ENCODE measurements at places on chromosomes 6 and 20.

- no peak for DNase-seq
Observed at GRCh38 chr6:18509871-18510643, 122.9 kb downstream of the RNF144B start.

DNA sequence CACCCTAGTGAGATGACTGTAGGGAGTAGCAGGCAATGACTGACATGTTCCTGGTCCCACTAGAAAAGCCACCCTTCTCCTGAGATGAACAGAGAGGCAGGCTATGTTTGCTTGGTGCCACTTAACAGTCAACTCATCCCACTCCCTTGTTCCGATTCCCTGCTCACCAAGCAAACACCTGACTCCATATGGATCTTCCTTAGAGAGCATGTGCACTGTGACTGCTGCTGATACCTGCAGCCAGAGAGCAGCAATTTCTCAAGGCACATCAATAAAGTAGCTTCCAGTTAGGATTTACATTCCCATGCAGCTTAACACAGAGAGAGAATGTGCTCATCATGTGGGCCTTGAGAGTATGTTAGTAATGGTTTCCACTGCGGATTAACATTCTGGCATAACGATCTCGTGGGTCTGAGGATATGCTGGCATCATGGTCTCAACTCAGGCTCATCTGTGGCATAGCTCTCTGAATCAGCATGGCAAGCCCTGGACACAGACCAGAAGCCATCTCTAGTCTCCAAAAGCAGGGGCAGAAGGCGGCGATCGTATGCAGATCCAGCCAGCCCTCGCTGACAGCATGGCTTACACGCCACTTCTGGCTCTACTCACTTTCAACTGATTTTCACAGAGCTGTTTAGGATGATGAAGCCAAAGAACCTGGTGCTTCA lies 43.9 kb downstream of the ATXN1 start:
- DNase-seq, result no peak

- DNase-seq, result no peak
Observed at GRCh38 chr6:130587778-130588520, 222.1 kb downstream of the TMEM200A start.

- no peak for DNase-seq
Observed at GRCh38 chr20:25508083-25508770, 77.1 kb downstream of the NINL start.

- DNase-seq, result no peak
Observed at GRCh38 chr6:157392927-157393668, 12.1 kb downstream of the ZDHHC14 start.

- no peak for DNase-seq
Observed at GRCh38 chr6:154292855-154293519, 63.6 kb downstream of the IPCEF1 start.

- no peak for DNase-seq
Observed at GRCh38 chr20:58640446-58640845, 10.6 kb upstream of the STX16 start.
